ENCODE measurements at places on chromosomes 7 and 10. TPM values are rescaled to one million over a fixed set of nuclear protein-coding genes. Genes with fewer than 3 reads are reported as not detected.

TRIM73 gene
- total RNA-seq = 0.59 TPM

CHRM2 gene
- total RNA-seq = 0.12 TPM

IKZF1 gene
- total RNA-seq = not detected

OPN4 gene
- not detected for total RNA-seq

PPP1R3A gene
- total RNA-seq = not detected

GFRA1 gene
- total RNA-seq = 0.68 TPM

TCTN3 gene
- total RNA-seq = 27.2 TPM

SRGN gene
- 245 TPM for total RNA-seq

MMP21 gene
- 0.15 TPM for total RNA-seq

KEL gene
- 0.05 TPM for total RNA-seq

KAZALD1 gene
- total RNA-seq = 23.5 TPM

MMRN2 gene
- 3.3 TPM for total RNA-seq

DNAJB9 gene
- 46.1 TPM for total RNA-seq

EN2 gene
- 0.37 TPM for total RNA-seq

NEUROD6 gene
- total RNA-seq = not detected

TMEM270 gene
- total RNA-seq = not detected

MYOZ1 gene
- total RNA-seq = 0.12 TPM

SPDYE9 gene
- not detected for total RNA-seq

NOLC1 gene
- total RNA-seq = 60.9 TPM

KNDC1 gene
- total RNA-seq = 0.29 TPM

ZNF488 gene
- not detected for total RNA-seq

ADAM22 gene
- 0.19 TPM for total RNA-seq

TUBB8 gene
- not detected for total RNA-seq

MET gene
- total RNA-seq = 1.3 TPM

SMIM30 gene
- 41.8 TPM for total RNA-seq

SUN3 gene
- total RNA-seq = not detected

Data from cardiac ventricle fibroblast (primary cell).